ELR (cell line): ENCODE measurements at places on chromosomes 7 and 10.
A peak's percentile ranks its signal among the peaks of the same experiment; 100 is the strongest.

DNA sequence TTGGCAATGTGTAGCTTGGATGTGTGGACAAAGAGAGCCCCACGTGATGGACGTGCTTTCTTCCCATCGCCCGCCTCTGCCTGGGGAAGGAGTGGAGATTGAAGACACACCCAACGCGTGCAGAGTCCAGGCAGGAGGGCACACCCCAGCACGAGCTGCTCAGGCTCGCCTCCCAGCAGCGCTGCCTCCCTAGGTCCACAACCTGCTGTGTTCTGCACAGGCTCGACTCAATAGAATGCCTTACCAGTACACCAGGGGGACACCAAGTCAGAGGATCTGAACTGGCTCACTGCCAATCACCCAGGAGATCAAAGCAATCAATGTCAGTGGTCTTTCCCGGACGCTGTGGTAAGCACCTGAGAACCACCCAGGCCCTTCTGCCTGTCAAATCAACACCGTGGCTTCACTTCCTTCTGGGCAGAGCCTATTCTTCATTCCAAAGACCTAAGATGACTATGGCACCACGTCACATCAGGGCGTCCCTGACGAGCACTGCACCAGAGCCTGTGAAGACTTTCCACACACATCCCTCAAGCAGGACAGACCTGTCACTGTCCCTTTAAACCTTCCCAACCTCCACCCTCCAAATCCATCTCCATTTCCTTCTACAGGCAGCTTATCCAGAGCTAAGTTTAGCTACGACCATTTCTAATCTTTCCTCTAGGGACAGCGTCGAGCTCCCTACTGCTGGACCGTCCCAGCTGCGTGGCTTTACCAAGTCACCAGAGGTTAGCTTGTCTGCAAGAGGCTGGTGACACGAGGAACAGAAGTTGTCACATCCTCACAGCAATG, 72.3 kb downstream of the AMZ1 start:
- peak; percentile 74 for DNase-seq

DNA sequence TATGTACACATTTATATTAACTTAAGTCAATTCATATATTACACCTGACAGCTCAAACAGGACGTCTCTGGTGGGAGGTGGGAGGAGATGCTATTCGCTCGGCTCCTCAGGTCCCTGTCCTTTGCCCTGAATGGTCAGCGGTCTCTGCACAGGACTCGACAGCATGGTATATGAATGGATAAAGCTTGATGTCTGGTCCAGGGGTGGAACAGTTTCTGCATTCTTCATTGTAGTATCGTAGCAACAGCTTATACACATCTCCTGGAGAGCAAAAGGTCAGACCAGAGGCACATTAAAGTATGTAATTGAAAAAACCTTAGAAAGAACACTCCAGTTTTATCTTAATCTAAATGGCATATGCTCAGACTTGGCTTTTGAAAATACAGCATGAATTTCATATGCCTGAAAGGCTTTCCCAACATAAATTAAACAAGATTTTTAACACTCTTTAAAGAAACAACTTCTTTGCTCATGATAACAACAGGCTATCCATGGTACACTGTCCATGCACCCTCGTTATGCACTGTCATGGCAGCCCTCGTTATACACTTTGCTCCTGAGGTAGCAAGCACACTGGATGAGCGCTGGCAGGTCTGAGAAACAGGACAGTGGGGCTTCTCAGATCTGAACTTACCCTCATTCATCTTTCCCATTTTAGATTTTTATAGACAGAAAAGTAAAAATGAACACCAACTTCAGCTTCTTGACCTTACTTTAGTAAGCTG, 57.3 kb upstream of the OGDHL start:
- no peak for DNase-seq

- DNase-seq: no peak
These were observed 87.6 kb upstream of the AFAP1L2 start for GRCh38 chr10:114491933-114492332.

DNA sequence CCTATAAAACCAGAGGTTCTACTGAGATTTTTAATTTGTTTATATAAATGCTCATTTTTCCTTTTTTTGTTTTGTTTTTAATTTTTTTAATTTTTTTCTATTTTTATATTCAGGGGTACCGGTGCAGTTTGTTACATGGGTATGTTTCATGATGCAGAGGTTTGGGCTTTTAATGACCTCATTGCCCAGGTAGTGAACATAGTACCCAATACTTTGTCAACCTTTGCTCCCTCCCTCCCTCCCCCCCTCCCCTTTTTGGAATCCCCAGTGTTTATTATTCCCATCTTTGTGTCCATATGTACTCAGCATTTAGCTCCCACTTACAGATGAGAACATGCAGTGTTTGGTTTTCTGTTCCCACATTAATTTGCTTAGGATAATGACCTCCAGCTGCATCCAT, 94.4 kb upstream of the NEBL start:
- DNase-seq: no peak

GRCh38 chr10:29642990-29643389, 8.2 kb upstream of the SVIL start:
- no peak for DNase-seq
